ENCODE measurements at places on chromosomes 4 and X.

- DNase-seq = no peak
Observed at GRCh38 chr4:53810643-53811042, 219.4 kb upstream of the LNX1 start.

GRCh38 chr4:112765317-112765974, 128.5 kb downstream of the LARP7 start:
- DNase-seq = no peak

- no peak for DNase-seq
Observed at GRCh38 chrX:29671421-29671820, 543.9 kb upstream of the MAGEB2 start.

DNA sequence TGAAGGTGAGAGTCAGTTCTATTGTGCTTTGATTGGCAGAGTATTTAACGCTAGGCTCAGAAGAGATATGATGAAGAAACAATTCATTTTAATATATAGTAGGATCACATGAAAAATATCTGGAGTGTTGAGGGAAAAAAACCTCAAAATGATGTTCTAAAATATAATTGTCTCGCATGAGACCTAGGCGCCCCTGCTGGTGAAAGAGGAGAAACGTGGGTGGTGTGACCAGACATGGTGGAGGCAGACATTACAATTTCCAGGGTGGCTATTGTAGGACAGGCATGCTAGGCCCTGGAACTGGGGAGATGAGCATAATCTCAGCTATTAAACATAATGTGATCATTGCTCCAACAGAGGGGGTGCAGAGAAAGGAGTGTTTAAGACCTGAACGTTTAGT, 210.0 kb downstream of the HS3ST1 start:
- no peak for DNase-seq

GRCh38 chrX:14497184-14497666, 32.1 kb upstream of the GLRA2 start:
- DNase-seq = no peak

DNA sequence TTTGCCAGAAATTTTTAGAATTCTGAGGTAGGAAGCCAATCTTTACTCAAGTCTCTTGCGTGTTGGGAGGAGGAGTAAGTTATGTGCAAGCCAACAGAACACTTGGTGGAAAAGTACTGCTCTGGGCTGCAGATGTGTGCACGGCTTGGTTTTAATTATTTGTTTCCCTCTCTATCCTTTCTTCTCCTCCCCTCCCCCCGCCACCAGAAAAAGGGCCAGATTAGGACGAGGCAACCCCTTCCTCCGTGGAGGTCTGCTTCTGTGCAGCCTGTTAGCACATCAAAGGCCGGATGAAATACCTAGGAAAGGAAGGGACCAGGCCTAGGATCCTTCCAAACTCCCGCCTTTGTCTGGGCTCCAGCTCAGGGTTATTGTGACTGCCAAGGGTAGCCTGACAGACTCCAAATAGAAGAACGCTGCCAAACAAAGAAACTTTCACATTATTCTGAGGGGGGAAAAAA, 1.0 kb upstream of the PGRMC1 start:
- DNase-seq = no peak

All from NCI-H187 (cell line).